H7 (cell line): ENCODE measurements at places on chromosomes 3 and 15. TPM values are rescaled to one million over a fixed set of nuclear protein-coding genes. Genes with fewer than 3 reads are reported as not detected.

GRCh38 chr3:7667774-7668173 is 806.9 kb downstream of the GRM7 start:
- DNase-seq: no peak

- no peak for DNase-seq
Measured at GRCh38 chr15:38369936-38370478, 83.9 kb upstream of the FAM98B start.

- DNase-seq: peak; percentile 58
Measured at GRCh38 chr3:157129803-157130466, 30.0 kb downstream of the CCNL1 start.

GRCh38 chr3:188125076-188125475 is 28.9 kb upstream of the LPP start:
- no peak for DNase-seq

GRCh38 chr3:30688776-30689641 is 82.6 kb downstream of the TGFBR2 start:
- no peak for DNase-seq

CYP8B1 gene
- total RNA-seq: not detected in 2 replicates

SEMA4B gene
- 53.0 and 61.0 TPM in 2 replicates for total RNA-seq
